Stimulated activated CD8-positive, alpha-beta memory T cell treated with anti-CD3 and anti-CD28 coated beads, Interleukin-15, amount 100 ng/mL, for 1 hour (primary cell): ENCODE measurements at places on chromosomes 16 and 17.

DNA sequence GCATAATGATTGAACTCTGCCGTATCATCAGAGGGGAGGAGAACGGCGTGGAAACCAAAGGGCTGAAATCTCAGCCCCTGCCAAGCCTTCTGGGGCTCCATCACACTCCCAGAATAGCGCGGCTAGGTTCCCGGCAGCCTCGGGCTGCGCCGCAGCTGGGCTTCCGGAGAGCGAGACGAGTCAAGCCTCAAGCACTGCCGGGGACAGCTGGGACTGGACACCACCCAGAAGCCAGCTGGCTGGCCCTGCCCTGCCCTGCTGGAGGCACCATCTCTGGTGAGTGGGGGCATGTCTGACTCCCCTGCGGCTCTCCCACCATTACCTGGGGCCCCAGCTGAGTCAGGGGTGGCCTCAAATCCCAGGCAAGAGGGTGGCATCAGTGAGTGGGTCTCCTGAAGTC is 7.2 kb upstream of the GPRC5C start:
- no peak for DNase-seq

DNA sequence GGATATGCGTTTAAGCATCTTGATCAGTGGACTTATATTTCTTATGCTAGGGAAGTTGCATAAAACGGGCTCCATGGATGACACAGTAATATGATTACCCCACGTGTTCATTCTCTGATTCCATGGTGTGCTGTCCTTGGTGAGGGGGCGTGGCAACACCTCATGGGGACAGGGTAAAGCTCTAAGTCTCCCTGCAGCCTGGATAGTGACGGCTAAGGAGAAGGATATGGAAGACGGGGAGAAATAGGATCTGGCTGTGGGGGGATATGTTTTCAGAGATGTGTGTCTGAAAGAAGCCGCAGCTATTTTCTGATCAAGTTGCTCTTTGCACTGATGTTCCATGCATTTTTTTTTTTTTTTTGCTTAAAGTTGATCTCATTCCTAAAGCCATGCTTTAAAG is 84.3 kb downstream of the MARCHF10 start:
- DNase-seq = no peak

GRCh38 chr16:4765511-4766474 is 1.2 kb downstream of the ZNF500 start:
- no peak for DNase-seq

DNA sequence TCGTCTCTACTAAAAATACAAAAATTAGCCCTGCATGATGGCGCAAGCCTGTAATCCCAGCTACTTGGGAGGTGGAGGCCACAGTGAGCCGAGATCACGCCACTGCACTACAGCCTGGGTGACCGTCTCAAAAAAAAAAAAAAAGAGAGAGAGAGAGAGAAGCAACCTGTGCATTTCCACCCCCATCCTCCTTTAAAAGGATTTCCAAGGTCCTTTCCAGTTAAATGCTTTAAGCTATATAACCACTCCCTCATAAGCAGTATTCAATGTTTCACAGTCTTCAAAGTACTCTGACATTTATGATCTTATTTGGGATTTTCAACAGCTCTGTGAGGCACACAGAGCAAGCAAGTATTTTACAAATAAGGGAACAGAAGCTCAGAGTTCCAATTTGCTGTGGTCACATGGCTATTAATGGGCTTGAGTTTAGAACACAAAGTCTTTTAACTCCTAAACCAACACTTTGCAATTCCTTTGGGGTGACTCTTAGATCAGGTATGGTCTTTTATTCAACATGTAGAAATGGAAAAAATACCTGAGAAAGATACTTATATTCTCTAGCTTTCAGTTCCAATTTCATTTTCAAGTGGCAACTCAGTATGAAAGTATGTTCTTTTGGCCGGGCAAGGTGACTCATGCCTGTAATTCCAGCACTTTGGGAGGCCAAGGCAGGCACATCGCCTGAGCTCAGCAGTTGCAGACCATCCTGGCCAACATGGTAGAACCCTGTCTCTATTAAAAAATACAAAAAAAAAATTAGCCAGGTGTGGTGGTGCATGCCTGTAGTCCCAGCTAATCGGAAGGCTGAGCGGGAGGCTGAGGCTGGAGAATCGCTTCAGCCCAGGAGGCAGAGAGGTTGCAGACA is 31.3 kb downstream of the SPOP start:
- no peak for DNase-seq

GRCh38 chr16:54177052-54177861 is 109.3 kb downstream of the IRX3 start:
- DNase-seq = no peak

DNA sequence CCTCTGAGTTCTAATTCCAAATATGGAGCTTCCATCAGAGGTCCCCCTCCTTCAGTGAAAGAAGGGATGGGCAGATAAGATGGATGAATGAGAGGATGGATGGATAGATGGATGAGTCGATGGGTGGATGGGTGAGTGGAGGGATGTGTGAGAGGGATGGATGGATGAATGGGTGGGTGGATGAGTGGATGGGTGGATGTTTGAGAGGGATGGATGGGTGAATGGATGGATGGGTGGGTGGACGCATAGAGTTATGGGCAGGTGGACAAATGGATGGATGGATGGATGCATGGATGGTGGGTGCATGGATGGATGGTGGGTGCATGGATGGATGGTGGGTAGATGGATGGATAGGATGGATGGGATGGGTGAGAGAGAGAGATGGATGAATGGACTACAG is 69.0 kb downstream of the MGAT5B start:
- no peak for DNase-seq

DNA sequence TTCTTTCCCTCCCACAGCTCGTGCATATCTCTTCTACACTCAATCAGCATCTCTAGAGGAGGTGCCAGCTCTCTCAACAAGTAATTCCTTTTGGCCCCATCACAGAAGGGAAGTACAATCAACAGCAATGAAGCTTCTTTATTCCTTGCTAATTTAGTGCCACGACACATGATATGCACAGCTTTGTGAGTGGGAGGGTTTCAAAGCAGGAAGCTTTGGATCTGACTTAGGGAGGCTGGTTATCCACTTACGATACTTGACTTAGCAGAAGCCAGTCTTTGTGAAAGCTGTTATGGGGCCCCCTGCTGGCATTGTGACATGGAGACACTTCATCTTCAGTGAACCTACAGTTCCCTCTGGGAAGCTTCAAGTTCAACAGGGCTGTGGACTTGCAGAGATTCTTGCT is 81.0 kb downstream of the TMEM100 start:
- no peak for DNase-seq

DNA sequence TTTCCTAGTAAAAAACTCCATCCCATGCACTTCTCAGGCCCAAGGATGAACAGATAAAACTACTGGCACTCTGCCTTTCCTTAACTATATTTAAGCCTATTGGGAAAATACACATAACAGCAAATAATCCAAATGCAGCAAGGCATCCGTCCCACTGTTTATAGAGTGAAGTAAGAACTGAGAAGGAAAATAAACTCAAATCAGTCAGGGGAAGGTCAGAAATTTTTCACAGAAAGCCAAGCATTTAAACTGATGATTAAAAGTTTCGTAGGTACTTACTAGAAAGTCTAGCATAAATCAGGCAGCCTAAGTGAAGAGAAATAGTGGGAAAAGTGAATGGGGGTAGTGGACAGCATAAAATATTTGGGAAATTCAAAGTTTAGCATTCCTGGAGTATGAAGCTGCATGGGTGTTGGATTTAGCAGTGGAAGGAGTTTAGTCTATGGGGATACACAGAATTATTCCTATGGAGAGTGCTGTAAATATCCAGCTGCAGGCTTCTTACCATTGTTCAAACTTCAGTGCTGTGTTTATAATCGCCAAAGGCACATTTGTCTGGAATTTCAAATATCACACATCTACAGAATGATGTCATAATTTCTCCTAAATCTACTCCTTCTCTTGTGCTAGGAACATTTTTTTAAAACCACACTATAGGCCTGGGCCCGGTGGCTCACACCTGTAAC is 1131.0 kb upstream of the GOT2 start:
- no peak for DNase-seq

GRCh38 chr17:81921537-81921862 is 3.5 kb upstream of the SIRT7 start:
- no peak for DNase-seq

GRCh38 chr16:64969221-64969620 is 152.6 kb downstream of the CDH11 start:
- DNase-seq = no peak

- DNase-seq = peak; percentile 26
Measured at GRCh38 chr17:5249615-5250014, 15.0 kb upstream of the SCIMP start.

GRCh38 chr16:5598793-5599192 is 501.2 kb upstream of the EEF2KMT start:
- no peak for DNase-seq

DNA sequence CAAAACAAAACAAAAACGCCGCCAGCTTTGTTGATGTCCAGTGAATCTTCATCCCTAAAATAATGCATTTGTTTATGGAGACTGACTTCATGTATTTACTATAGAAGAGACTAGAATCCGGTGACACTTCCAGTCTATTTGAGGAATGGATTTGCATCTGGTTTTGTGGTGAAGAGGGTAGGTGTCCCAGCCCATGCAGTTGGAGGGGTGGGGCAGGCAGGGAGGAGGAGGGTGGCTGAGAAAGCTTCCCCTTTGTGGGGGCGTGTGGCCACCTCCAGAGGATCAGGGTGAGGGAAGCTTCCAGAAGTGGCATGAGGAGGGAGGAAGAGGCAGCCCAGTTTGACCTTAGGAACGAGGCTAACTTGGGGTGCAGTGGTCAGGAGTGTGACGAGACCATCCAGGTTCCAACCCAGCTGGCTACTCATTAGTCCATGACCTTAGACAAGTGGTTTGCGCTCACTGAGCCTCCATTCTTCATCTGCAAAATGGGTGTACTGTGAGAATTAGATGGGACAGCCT is 69.5 kb downstream of the CMIP start:
- no peak for DNase-seq

DNA sequence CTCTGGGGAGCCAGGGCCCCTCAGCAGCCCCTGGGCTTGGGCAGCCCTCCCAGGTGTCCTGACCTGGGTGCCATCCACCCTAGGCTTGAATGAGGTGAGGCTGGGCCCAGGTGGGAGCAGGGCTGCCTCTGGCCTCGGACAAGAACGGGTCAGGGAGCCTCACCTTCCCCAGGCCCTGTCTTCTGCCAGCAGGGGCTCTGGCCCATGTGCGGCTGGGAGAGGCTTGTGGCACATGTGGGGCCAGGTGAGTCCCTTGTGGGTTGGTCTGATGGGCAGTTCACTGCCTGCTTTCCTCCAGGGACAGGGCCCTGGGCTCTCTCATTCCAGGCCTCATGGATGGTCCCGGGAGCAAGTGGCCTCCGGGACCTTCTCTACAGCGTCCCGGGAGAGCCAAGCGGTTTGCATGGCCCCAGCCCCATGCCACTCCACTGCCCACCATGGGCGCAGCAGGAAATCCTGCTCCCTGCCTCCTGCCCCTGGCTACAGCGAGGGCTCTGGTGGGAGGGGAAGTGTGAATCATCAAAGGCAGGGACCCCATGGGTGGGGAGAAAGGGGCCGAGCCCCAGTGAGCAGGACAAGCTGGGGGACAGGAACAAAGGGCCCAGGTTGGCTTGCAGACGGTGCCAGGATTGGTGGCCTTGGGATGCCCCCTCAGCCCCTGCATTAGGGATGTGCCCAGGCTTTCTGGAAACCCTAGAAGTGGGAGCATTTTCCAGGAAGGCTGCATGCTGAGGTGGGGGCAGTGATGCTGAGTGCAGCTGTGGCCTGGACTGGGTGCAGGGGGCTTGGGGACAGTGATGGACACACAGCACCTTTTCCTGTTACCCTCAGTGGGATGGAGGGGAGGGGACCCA is 12.2 kb downstream of the VASN start:
- no peak for DNase-seq

GRCh38 chr16:80028581-80029380 is 428.2 kb upstream of the MAF start:
- no peak for DNase-seq

DNA sequence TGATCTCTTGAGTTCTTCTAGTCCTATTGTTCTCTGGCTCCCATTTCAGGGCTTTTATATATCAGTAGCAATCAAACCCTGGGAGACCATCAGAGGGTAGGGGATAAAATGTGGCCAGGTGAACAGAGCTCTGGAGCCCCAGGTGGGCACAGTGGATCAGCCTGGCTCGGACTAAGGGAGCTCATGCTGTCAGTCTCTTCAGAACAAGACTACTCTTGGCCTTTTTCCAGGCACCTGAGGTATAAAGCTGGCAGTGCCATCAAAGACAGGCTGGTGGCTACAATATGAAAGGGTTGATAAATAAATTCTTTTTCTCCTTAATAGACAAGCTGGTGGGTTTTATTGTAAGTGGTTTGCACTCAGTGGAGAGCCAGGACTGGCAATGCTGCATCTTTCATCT is 160.0 kb upstream of the CCL2 start:
- DNase-seq = no peak

GRCh38 chr17:83008526-83008925 is 70.9 kb upstream of the METRNL start:
- DNase-seq = no peak

GRCh38 chr17:2416010-2416734 is 15.3 kb upstream of the MNT start:
- peak; percentile 87 for DNase-seq

DNA sequence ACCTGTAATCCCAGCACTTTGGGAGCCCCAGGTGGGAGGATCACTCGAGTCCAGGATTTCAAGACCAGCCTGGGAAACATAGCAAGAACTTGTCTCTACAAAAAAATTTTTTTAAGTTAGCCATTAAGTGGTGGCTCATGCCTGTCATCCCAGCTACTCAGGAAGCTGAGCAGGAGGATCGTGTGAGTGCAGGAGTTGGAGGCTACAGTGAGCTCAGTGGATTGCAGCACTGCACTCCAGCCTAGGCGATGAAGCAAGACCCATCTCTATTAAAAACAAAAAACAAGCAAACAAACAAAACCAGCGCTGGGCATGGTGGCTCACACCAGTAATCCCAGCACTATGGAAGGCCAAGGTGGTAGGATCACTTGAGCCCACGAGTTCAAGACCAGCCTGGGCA is 38.0 kb downstream of the HEATR3 start:
- DNase-seq = no peak

DNA sequence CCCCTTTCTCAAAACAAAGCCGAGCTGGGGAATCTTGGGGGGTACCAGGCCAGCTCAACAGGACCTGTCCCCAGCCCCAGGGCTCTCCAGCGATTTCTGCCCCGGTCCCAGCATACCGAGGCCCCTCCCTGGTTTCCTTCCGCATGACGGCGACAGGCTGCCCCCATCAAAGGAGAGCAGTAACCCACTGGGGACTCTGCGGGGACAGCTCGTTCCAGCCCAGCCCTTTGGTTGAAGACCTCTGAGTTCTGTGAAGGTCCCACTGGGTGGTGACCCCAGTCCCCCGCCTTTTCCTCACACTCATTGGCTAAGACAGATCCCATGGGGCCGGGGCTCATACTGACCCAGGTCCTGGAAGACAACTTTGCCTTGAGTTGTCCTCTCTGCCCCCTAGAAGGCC is 4.1 kb downstream of the SMTNL2 start:
- DNase-seq = no peak
